SK-MEL-5 (cell line): ENCODE measurements at places on chromosomes 1 and 21.

- DNase-seq = no peak
Observed at GRCh38 chr1:179824265-179824664, 53.3 kb downstream of the TOR1AIP2 start.

DNA sequence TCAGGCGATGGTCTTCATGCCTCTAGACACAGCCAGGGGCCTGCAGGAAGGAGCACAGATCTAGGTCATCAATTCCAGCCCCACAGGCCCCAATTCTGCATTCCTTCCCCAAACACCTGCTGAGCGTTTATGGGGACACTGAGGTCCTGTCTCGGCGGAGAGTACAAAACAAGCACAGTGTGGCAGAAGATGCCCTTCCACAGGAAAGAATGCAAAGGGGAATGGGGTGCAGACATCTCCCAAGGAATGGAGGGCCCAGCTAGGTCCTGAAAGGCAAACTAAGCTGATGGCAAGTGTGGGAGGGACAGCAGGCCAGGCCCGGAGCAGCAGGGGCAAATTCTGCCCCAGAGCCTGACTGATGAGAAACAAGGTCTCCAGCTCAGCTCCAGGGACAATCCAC, 3.5 kb upstream of the S100A8 start:
- no peak for DNase-seq

DNA sequence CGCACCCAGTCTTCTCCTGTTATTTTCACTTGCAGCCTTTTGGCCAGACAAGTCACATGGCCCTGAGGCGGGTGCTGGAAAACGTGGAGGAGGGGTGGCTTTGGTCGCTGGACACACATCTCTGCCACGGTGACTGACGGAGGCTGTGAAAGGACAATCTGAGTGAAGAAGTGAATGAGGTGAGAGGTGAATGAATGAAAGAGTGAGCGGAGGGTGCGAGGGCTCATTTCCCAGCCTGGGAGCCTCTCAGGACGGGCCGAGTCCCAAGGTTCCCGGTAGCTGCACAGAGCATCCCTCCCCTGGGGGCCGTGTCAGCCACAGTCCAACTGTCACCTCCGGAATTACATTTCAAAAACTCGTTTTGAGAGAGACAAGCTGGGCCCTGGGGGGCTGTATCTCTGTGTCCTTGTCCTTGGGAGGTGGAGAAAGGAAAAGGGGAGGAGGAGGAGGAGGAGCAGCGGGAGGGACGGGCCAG, 89.6 kb downstream of the UBIAD1 start:
- no peak for DNase-seq

DNA sequence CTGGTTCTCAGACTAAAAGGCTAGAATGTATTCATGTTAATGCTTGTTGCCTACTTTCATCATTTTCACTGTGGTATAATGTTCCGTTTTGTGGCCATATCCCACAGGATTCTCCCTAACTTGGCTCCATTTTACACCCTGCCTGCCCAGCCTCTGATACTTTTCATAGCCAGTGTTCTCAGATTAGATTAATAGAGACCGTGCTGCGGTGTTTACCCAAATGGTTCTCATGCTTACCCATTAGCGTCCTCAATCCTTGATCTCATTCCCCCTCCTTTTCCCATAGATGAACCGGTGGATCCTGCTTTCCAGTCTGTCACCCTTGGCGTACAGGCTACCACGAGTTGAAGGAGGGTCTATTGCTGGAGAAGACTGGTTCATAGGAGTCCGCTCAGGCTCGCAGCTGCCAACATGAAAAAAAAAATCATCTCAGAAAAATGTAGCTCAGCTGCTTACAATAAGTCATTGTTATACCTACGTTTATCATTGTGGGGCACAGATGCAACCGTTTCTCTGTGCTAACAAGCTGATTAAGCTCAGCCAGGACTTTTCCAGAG, 78.7 kb downstream of the SETD4 start:
- no peak for DNase-seq

- DNase-seq = no peak
Observed at GRCh38 chr1:214634267-214634666, 31.3 kb downstream of the CENPF start.

DNA sequence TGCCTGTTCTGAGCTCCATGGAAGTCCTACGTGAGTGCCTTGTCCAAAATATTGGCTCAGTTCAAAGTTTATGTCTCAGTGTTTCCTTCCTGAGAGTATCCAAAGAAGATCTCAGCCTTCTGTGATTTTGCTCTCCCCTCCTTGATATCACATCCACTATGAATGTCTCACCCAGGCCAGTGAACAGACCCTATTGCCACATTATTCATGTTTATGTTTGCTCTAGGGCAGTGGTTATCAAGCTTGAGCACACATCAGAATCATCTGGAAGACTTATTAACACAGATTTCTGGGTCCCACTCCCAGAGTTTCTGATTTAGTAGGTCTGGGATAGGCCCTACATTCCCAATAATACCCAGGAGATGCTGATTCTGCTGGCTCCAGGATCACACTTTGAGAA, 145.0 kb upstream of the FGGY start:
- DNase-seq = no peak

DNA sequence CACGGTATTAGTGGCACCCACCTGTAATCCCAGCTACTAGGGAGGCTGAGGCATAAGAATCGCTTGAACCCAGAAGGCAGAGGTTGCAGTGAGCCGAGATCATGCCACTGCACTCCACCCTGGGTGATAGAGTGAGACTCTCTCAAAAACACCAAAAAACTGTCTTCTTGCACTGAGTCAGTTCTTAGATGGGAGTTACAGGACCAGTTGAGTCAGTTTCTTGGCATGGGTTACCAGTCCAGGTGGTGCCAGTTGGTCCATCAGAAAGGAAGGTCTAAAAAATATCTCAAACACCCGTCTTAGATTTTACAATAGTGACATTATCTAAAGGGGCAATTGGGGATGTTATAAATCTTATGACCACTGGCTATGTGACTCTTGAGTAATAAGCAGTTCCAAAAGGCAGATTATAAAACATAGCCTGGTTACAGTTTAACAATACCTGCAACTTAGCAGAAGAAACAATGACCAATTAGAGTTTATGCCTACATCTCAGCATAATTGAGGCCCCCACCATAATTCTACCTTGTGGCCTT, 206.9 kb upstream of the FGGY start:
- no peak for DNase-seq

DNA sequence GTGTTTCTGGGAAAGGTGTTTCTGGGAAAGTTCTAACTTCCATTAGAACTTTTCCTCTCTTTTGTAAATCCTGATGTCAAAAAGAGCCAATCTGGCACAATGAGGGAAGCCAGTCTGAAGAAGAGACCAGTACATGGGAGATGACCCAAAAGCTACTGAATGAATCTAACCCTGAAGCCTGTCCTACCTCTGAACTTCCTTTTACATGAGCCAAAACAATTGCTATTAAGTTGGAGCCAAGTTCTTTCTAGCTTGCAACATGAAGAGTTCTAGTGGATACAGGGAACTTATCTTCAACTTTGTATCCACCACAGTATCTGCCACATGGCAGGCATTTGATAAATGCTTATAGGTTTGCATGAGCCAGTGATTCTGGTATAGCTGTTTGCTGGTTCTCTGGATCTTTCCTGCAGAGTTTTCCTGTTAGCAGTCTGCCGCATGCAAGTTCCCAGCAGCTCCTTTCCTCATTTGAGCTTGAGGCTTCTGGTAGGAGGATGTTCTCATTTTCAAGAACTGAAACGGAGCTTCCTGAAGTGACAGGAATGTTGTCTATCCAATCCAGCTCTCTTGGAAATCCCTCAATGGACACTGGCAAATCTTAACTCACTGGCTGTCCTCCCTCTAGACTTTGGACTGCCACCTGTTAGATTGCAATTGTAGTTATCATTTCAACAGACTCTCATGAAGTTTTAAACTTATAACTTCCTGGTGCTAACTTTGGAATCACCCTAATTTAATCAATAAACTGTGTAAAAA, 73.1 kb upstream of the LPGAT1 start:
- no peak for DNase-seq

- no peak for DNase-seq
Observed at GRCh38 chr1:171805395-171806115, 24.1 kb downstream of the METTL13 start.

DNA sequence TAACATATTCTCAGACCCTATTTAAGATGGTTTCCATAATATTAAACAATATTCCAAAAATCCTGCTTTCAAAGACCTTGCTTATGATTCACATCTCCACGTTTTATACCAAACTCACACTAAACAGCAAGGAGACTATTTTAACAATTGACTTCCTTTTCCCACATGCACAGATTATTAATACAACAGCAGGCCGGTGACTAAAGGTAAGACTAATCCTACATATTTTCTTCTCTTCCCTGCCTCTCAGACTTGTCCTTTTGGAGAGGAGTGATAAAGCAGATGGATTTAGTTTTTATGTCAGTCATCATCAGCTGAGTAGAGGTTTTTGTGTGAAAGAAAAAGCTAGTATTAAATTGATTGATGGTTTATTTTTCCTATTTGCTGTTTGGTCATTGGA, 400.6 kb downstream of the NTNG1 start:
- no peak for DNase-seq
